ENCODE measurements at places on chromosomes 4 and X.

DNA sequence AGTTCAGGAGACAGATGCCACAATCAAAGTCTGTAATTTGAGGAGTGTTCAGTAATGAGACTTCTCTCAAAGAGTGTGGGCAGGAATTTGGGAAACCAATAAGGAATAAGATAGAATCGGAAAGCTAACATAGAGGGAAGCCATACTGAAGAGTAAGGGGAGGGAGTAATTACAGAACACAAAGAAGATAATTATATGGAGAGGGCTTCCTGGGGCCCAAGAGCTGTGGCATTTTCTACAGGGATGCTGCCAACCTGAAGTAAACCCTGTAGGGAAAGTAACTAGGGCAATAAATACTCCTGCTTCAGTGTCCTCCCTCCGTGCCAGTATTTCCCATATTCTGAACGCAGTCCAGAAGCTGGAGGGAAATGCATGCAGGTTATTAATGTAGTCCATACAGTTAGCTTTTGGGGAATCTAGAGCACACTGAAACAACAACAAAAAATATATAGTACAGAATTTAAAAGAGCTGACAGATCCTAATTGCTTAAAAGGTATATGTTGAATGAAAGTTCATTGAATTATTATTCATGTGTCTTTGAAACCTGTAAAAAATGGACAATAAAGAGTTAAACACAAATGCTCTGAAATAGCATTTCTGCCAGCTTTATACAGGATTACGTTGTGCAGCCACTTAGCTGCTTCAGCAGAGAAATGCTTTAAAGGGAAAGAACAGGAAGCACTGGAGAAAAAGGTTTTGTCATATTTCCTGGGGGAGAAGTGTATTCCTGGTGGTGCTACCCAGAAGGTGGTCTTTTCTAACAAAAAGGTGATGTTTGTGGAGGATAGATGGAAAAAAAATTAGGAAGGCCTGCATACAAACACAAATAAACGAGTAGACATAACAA, 48.0 kb downstream of the CXXC4 start:
- no peak for DNase-seq

DNA sequence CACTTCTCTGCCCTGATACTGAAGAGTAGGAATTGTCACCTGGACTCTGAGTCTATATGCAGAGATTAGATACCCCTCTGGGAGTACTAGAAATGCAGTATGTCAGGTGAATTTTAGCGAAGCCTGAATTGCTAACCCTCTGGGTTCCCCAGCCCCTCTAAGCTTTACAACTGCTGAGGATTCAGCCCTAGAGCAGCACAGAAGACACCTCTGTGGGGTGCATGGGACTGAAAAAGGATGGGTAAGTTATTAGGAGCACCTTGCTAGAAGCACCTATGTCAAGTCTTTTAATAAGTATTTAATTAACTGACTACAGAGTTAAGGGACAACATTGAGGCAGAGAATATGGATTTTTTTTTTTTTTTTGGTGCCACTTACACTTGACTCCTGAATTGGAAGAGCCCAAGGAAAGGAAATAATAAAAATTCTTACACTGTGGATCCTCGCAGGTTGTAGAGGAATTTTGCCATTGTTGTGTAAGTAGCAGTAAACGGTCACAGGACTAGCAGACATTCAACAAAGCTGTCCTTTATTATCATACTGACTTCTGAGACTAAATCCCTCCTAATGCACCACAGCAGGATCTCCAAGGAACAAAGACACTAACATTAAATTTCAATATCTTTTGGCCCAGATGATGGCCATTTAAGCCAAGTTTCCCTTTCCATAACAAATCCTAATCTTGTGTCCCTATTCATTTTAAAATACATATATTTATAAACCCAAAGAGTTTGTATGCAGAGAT, 253.2 kb downstream of the ANKRD50 start:
- DNase-seq, result no peak

DNA sequence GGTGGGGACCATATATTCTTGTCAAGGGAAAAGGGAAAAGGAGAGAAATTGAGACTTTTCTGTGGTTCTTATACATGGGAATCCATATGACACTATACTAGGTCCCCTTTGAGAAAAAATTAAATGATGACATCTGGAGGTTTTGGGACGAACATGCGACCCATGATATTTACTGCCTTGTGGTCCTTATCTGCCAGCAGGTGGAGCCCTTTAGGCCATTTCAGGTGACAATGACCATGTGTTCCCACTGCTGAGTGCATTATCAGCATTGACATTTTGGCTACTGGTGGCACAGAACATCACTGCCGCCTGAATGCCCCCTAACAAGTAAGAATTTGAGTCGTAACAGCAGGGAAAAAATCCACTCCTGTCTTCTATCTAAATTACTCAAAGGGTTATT, 843.4 kb downstream of the FSTL5 start:
- DNase-seq, result no peak

GRCh38 chr4:128358231-128358912, 70.8 kb upstream of the PGRMC2 start:
- DNase-seq, result peak; percentile 84

DNA sequence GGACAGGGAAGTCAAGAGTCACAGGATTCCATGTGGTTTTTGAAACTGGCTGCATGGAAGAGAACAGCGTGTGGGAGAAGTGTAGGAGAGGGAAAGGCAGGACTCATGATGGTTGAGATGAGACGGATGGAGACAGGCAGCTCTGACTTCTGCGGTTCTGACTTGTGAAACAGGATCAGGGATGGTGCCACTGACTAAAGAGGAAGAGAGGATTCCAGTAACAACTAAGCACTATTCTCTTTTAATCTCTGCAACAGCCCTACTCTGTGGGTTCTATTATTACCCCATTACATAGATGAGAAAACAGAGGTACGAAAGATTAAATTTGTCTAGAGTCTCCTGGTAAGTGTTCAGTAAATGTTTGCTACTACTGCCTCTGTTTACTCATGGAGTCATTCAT, 156.3 kb downstream of the CBR4 start:
- DNase-seq, result no peak

GRCh38 chr4:86950831-86951525, 16.2 kb downstream of the AFF1 start:
- DNase-seq, result no peak

- DNase-seq, result no peak
Observed at GRCh38 chr4:113499696-113500095, 261.8 kb downstream of the CAMK2D start.

- DNase-seq, result no peak
Observed at GRCh38 chrX:140206657-140207056, 241.3 kb upstream of the CXorf66 start.

GRCh38 chr4:145635117-145635516, 15.9 kb downstream of the MMAA start:
- no peak for DNase-seq

GRCh38 chrX:81120936-81121371, 80.8 kb downstream of the HMGN5 start:
- DNase-seq, result peak; percentile 11

GRCh38 chr4:888029-888428, 44.1 kb downstream of the GAK start:
- DNase-seq, result no peak

- DNase-seq, result no peak
Observed at GRCh38 chr4:62470020-62470419, 1269.9 kb downstream of the ADGRL3 start.

- no peak for DNase-seq
Observed at GRCh38 chr4:41619161-41619560, 81.2 kb downstream of the LIMCH1 start.

DNA sequence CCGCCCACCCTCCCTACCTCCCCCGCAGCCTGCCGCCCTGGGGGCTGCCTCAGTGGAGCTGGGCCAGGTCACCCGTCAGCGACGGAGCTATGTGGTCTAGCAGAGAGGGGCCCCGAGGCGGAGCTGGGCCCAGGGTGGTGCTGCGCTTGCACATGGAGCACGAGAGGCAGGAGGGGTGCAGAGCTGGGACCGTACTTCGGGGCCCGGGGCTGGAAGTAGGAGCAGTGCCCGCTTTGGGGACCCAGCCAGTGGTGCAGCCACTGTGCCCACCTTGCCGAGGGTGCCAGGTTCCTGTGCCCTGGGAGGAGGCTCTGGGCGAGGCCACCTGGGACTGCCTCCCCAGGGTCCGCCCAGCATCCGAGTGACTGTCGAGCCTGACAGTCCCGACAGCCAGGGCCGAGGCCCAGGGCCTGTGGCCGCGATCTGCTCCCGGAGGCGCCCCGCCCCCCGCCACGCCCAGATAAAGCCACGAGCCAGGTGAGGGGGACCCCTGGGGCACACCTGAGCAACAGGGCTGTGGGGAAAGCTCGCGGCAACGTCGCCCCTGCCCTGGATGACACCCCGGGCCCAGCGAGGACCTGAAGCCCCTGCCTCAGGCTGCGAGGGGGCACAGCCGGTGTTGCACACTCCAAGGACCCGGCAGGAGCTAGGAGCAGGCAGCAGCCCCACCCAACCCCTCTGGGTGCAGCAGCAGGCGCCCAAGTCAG, 117.5 kb downstream of the DNAAF6 start:
- no peak for DNase-seq

DNA sequence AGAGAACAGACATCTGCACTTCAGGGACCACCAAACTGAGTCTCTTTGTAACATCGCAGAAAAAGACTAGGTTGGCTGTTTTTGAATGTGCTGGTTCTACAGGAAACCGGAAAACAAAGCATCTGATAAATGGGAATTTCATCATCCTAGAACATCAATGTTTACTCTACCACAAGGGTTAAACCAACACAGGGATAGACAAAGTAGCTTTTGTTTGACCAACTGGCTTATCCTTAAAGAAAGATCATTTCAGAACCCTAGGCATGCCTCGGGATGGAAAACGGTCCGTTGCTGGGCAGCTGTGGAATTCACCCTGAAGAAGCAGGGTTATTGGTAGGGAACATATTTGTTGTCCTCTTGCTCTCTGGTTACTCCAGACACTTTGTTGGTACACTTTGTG, 2355.5 kb upstream of the AGA start:
- DNase-seq, result no peak

- no peak for DNase-seq
Observed at GRCh38 chrX:36957425-36958328, 50.5 kb upstream of the FAM47C start.

GRCh38 chrX:78011846-78012245, 42.4 kb upstream of the PGAM4 start:
- no peak for DNase-seq

GRCh38 chr4:144787365-144788258, 141.7 kb downstream of the HHIP start:
- DNase-seq, result no peak

GRCh38 chrX:52988985-52989917, 30.9 kb upstream of the FAM156A start:
- no peak for DNase-seq

GRCh38 chrX:45621376-45622041, 420.8 kb upstream of the DIPK2B start:
- DNase-seq, result peak; percentile 35

- no peak for DNase-seq
Observed at GRCh38 chrX:136780241-136780640, 491 bp downstream of the ARHGEF6 start.

DNA sequence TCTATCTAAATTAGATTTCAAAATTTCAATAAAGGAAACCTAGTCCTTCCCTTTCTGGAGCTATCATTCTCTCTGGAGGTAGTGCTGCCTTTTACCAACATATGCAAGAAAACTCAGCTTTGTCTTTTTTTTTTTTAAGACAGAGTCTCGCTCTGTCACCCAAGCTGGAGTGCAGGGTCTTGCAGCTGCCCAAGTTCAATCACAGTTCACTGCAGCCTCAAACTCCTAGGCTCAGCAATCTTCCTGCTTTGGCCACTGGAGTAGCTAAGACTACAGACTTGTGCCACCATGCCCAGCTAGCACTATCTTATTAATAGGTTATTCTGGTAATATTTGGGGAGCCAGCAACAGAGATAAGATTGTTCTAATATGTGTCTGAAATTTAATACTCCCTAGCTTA, 12.3 kb downstream of the AASDH start:
- DNase-seq, result no peak

DNA sequence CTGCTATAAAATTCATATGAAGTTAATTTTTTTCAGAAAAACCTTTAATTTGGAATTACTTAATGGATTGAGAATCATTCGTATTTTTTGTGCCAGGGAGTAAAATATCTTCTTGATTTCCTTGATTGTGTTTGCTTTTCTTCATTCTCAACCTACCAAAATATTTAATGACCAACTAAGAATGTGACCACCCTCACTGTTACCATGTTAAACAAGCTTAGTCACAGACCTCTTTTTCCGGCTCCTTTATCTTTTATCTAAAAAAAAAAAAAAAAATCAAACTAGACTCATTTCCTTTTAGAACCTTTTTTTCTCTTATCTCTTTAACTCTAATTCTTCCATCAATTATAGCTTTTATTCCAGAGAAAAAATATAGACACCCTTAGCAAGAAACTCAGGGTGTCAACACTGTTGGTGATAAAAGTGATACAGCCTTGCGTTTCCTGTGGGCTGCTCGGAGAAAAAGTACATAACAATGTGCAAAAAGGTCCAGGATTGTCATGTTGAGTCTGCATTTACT, 20.6 kb upstream of the HPGDS start:
- DNase-seq, result no peak

GRCh38 chr4:38620527-38621027, 43.4 kb upstream of the KLF3 start:
- no peak for DNase-seq

DNA sequence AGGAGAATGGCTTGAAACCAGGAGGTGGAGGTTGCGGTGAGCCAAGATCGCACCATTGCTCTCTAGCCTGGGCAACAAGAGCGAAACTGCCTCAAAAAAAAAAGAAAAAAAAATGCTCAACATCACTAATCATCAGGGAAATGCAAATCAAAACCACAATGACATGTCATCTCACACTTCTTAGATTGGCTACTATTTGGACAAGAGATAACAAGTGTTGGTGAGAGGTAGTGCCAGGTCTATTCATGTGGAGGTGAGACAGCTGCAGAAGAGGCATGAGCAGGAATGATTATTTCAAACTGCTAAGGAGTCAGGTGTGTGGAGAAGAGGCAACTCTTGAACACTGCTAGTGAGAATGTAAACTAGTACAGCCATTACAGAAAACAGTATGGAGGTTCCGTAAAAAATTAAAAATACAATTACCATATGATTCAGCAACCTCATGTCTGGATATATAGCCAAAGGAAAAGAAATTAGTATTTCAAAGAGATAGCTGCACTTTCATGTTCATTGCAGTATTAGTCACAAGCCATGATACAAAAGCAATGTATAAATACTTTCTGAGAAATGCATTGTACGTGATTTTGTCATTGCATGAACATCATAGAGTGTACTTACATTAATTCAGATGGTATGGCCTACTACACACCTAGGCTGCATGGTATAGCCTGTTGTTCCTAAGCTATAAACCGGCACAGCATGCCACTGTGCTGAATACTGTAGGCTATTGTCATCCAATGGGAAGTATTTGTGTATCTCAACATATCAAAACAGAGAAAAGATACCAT, 75.3 kb downstream of the TMEM144 start:
- DNase-seq, result no peak

DNA sequence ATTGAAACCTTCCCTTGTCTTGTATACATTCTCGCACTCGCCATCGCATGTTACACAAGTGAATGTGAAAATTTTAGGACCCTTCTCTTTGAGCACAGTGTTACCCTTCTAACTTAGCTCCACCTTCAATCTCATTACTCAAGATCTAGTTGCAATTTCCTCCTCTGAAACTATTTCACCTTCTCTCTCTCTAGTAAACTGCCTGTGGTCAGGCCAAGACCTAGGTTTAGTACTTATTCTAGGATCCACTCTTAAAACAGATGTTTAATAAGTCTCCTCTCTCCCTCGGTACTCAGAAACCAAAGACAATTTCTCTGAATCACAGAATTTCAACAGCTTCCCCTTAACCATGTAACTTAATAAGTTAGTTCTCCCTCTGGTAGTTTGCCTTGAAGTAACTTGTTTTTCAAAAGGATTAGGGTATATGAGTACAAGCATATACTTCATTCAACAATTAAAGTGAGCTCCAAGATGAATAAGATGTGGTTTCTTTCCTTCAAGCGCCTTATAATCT, 156.0 kb downstream of the SH3KBP1 start:
- DNase-seq, result no peak

- no peak for DNase-seq
Observed at GRCh38 chrX:9320940-9321339, 143.9 kb upstream of the TBL1X start.

Data from HS-27A (cell line).